Cardiac atrium fibroblast (primary cell): ENCODE measurements at places on chromosomes 7 and 10. TPM values are rescaled to one million over a fixed set of nuclear protein-coding genes. Genes with fewer than 3 reads are reported as not detected.

Gene BHLHA15
- total RNA-seq: 1.8 TPM in 1 of 2 replicates, not detected in the other

Gene ASNS
- total RNA-seq: 82.5 and 89.2 TPM in 2 replicates

Gene CELF2
- 11.9 and 23.0 TPM in 2 replicates for total RNA-seq

Gene HOXA2
- not detected in 2 replicates for total RNA-seq

Gene GRID2IP
- total RNA-seq: not detected in 2 replicates

Gene TAS2R41
- total RNA-seq: not detected in 2 replicates

Gene GAD2
- not detected in 2 replicates for total RNA-seq

Gene TEX36
- total RNA-seq: not detected in 2 replicates

Gene LRRN3
- 0.18 and 3.1 TPM in 2 replicates for total RNA-seq

Gene PRLHR
- total RNA-seq: not detected in 2 replicates

Gene SEMA3A
- 1.1 and 1.6 TPM in 2 replicates for total RNA-seq
